ENCODE measurements at places on chromosomes 6 and 20.

DNA sequence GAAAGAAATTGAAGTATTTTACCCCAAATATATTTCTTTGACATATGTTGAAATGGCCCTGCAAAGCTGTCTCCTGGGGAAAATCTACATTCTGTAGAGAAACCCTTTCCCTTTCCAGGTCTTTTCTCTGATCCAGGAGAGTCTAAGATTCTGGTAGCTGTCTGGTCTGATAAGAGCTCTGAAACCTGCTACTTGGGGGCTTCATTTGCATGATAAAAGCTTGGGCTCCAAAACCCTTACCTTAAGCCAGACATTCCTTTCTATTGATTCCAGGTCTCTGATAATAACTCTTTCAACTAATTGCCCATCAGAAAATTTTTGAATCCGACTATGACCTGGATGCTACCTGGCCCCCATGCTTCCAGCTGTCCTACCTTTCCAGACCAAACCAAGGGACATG lies 169.2 kb upstream of the C6orf118 start:
- no peak for DNase-seq

DNA sequence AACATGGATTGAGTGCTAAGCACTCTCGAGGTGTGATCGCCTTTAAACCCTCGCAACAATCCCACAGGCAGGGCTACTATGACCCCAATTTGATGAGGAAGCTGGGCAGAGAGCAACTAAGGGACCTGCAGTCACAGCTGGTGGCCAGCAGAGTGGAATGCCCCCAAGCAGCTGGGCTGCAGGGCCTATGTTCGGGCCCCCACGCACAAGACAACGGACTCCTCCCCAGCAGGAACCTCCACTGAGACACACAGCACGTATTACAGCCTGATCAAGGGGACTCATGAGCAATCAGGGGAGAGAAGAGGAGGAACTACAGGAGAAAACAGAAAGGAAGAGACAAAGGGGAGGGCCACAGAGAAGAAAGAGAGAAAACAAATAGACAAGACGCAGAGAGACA lies 21.7 kb downstream of the CST7 start:
- no peak for DNase-seq

DNA sequence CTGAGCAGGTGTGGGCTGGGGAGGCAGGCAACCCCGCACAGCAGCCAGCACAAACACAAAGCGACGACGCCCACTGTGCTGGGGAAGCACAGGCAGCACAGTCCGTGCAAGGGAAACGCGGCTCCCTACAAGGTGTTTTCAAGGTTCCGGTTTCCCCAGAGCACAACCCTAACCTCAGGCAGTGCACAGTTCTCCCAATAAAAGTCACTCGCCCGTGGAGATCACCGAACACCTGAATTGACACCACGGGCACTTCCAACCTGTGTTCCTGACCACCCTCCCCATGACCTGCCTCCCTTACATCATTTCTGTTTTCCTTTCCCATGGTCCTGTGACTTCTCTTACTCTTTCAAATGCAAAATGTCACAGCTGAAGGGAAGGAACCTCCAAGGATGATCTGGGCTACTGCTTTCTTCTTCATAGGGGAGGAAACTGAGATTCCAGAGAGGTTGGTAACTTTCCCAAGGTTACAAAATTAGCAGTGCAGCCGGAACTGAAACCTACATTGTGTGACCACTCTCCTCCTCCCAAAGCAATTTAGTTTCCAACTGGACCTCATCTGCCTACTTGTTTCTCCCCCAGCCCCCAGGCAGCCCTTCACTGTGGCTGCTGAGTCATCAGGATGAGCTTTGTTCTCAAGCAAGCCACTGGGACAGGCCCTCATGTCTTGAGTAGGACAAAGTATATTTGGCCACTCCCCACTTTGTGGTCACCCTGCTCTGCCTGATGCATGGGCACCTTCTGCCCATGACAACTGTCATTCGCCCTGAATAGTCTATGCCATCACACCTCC lies 125.3 kb downstream of the ATXN1 start:
- DNase-seq, result no peak

DNA sequence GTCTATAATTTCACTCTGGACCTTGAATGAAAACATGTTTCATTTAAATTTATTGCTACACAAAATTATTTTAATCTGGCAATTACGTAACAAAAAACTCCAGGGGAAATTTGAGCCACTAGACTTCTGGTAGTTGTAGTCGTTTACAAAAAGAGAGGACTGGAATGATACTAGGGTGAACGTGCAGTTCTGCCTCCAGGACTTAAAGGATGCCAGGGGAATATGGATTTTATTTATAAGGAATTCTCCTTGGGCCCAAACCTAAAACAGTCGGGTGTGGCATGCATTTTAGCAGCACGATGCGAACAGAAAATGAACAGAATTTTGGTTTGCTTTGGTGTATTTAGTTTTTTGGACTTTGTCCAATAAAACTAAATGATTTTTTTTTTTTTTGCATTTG lies 76.9 kb downstream of the PRL start:
- no peak for DNase-seq

GRCh38 chr6:26414281-26414680 lies 12.2 kb downstream of the BTN3A1 start:
- DNase-seq, result no peak

DNA sequence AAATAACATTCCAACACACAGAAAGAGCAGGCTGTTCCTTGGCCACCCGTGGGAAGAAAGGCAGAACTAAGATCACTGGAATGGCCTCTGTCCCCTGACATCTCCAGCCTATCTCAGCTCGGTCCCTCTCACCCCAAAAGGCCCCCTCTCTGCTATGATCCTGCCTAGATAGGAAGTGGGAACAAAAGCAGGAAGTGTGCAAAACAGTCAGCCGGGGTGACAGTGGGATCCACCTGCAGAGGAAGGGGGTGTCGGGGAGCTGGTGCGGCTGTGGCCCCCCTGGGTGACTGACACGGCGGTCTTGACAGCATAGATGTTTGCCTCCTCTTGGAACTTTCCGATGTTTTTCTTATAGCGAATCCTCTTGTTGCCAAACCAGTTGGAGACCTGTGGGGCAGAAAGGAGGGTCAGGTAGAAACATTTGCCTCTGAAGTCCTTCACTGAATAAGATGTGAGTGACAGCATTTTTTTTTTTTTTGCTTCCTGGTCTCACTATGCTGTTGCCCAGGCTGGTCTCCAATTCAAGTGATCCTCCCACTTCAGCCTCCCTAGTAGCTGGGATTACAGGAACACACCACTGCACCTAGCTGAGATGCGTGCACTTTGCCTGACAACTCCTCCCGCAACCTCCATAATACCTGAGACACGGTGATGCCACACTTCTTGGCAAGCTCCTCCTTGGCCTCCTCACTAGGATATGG lies 2.8 kb downstream of the PBX2 start:
- no peak for DNase-seq

DNA sequence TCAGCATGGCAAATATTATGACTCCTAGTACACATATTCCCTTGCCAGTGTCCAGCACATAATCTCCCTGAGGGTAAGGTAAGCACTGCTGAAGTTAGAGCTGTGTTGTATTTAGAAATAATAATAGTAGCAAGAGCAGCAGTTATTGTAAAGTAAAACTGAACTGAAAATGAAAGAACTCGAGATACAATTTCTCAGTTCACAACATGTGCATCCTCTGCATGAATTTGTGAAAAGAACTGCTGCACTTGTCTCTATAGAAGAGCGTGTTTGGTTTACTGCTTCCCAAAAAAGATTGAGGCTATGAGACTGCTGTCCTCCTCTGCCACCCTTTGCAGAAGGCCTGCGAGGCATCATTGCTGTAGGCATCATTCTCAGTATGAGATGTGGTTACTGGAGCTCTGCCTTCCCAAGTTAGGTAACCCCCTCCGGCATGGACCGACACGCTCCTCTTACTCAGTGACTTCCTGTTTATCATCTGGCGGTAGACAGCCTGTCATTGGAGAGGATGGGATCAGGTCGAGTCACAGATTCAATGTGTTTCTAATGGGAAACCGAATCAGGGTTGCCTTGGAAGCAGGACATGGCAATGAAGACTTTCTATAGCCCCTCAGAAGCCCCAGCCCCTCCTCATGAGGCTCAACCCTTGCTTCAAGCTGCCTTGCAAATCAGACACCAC lies 48.1 kb downstream of the SLC24A3 start:
- no peak for DNase-seq

DNA sequence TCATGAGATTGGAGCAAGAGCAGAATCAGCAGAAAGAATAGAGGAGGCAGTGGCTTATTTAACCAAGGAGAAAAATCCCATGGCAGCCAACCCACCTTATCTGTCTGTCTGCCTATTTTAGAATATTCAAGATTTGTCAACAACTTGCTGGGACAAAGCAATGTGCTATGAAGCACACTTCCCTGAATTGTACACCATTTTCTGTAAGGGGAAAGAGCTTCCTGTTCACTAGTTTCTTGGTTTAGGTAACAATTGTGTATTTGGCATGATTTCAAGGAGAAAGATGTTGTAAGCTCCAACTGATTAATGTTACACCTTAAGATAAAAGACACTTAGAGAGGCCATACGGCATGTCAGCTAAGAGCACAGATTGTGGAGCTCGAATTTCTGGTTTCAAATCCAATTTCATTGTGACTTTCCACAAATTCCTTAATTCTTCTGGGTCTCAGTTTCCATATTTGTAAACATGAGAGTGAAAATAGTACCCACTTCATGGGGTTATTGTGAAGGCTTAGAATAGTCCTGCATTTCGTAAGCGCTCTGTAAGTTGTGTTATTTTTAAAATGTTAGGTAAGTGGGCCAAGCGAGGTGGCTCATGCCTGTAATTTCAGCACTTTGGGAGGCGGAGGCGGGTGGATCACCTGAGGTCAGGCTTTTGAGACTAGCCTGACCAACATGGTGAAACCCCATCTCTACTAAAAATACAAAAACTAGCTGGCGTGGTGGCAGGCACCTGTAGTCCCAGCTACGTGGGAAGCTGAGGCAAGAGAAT lies 4.8 kb upstream of the MUC22 start:
- no peak for DNase-seq

DNA sequence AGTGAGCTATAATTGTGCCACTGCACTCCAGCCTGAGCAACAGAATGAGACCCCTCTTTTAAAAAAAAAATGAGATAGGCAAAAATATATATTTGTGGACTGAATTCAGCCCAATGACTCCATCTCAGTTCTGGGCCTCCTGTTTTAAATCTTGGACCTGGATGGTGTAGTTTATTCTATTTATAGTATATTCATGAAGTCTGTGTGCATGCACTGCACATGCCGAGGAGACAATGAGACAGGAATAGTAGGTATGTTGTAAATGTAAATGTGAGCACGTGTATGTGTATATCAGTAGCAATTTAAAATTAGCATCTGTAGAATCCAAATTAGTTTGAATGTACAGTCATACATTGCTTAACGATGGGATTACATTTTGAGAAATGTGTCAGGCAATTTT lies 91.0 kb downstream of the TBC1D7 start:
- DNase-seq, result no peak

DNA sequence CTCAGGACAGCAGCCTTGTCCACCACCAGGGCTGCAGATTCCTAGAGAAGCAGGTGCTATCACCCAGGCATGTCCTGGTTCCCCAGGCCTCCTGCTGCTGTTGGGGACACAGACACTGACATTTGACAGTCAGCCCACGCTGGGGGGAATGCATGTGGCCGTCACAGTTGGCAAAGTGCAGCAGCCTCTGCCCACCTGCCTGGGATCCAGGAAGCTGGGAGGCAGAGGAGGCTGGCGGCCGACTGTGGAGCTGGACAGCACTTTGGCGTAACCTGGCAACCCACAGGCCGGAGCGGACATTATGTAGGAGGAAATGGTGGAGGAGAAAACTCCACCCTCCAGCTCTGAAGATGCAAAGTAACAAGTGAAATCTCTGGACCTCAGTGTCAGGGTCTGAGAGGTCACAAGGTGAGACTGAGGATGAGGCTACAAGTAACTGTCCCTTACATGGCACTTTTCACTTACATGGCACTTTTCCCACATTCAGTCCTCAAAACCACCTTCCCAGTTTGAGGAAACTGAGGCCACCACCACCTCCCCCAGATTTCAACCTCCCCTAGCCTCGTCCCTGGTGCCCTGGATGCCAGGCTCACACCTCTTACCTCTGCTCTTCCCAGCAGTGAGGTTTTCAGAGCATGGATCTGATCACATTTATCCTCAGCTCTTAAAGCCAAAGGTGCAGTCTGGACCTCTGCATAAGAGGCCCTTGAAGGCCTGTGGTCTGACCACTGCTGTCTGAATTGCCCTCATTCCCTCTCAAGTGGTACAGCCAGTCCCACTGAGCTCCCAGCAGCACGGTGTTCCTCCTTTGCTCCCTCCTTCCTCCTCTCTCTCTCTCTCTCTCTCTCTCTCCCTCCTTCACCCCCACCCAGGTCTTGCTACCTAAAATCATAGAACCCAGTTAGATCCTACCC lies 8.7 kb downstream of the MAP1LC3A start:
- no peak for DNase-seq

DNA sequence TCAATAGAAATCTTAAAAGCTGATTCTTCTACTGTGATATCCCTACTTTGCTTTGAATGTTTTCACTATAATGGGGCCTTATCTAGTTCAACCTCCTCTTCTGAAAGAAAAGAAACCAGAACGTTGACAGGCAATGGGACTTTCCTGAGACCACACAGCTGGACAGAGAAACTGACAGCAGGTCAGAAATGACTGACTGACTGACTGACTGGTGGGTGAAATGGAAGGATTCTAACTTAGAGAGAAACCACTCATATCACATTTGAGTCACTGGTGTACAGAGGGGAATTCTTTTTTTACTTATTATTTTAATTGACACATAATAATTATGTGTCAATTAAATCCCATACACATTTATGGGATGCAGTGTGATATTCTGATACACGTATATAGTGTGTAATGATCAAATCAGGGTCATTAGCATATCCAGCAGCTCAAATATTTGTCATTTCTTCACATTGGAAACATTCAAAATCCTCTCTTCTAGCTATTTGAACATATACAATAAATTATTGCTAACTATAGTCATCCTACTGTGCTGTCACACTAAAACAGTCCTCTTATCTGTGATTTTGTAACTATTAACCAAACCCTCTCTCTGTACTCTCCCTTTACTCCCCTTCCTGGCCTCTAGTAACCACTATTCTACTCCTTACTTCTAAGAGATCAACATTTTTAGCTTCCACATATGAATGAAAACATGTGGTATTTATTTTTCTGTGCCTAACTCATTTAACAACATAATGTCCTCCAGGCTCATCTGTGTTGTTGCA lies 64.8 kb upstream of the NRSN1 start:
- no peak for DNase-seq

- DNase-seq, result no peak
Observed at GRCh38 chr20:63145156-63145555, 70.8 kb downstream of the YTHDF1 start.

- DNase-seq, result no peak
Observed at GRCh38 chr20:64000906-64001305, 20.0 kb downstream of the PRPF6 start.
